ENCODE measurements at places on chromosomes 12 and 14.
A peak's percentile ranks its signal among the peaks of the same experiment; 100 is the strongest.

DNA sequence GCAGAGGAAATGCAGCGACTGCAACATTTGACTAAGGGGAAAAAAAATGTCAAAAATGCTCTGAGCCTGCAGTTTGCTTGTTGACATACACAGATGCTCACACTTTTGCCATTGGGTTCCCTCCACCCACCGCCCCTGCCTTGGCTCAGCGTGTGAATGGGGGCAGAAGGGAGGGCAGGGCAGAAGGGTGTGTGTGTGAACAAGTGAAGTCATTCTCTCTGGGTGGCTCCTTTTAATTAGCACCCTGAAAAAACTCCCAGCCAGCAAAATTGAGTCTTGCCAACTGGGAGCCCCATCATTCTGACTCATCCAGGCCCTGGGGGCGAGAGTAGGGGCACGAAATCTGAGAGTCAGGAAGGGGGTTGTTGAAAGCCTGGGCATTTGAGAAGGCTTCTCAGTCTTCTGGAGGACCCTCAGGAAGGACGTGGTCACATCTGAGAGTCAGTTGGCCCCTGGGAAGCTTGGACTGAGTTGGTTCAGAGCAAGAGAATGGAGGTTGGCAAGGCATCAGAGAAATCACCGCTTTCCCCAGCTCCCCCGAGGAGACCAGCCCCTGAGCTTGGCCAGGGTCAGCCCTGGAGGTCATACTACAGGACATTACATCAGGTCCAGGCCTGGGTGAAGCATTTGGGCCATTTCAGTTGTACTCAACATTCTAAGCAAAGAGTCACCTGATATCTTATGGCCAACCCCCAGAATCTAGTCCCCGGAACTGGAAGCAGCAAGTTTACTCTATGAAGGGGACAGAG is 22.7 kb upstream of the KRT78 start:
- DNase-seq = peak; percentile 91

- peak; percentile 12 for DNase-seq
These were observed 9.0 kb upstream of the GPR135 start for GRCh38 chr14:59474172-59474571.

GRCh38 chr14:21498540-21499526 is 12.3 kb downstream of the METTL3 start:
- no peak for DNase-seq

DNA sequence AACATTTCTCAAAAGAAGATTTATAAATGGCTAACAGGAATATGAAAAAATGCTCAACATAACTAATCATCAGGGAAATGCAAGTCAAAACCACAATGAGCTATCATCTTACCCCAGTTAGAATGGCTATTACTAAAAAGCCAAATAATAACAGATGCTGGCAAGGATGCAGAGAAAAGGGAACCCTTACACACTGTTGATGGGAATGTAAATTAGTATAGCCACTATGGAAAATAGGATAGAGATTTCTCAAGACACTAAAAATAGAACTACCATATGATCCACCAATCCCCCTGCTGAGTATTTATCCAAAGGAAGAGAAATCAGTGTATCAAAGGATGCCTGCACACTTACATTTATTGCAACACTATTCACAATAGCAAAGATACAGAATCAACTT is 58.3 kb downstream of the GUCY2C start:
- DNase-seq = no peak

DNA sequence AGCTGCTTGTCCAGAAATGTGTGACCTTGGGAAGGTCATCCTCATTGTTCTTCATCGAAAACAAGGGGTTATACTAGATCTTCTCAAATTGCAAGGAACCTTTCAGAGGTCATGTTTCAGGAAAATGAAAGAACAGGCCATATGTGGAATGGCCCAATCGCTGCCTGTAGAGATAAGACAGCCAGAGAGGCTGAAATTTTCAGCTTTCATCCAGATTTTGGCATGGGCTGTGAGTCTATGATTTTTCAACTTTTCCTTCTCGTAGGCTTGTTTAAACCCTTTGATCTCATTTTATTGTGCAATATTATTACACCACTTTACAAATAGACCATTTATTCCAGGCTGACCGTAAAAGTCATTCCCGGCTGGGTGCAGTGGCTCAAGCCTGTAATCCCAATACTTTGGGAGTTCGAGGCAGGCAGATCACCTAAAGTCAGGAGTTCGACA is 17.1 kb upstream of the ATXN2 start:
- no peak for DNase-seq

- DNase-seq = no peak
These were observed 20.7 kb downstream of the FAIM2 start for GRCh38 chr12:49882851-49883464.

Data from HS-27A (cell line).